ENCODE measurements at places on chromosomes 13 and 19.

DNA sequence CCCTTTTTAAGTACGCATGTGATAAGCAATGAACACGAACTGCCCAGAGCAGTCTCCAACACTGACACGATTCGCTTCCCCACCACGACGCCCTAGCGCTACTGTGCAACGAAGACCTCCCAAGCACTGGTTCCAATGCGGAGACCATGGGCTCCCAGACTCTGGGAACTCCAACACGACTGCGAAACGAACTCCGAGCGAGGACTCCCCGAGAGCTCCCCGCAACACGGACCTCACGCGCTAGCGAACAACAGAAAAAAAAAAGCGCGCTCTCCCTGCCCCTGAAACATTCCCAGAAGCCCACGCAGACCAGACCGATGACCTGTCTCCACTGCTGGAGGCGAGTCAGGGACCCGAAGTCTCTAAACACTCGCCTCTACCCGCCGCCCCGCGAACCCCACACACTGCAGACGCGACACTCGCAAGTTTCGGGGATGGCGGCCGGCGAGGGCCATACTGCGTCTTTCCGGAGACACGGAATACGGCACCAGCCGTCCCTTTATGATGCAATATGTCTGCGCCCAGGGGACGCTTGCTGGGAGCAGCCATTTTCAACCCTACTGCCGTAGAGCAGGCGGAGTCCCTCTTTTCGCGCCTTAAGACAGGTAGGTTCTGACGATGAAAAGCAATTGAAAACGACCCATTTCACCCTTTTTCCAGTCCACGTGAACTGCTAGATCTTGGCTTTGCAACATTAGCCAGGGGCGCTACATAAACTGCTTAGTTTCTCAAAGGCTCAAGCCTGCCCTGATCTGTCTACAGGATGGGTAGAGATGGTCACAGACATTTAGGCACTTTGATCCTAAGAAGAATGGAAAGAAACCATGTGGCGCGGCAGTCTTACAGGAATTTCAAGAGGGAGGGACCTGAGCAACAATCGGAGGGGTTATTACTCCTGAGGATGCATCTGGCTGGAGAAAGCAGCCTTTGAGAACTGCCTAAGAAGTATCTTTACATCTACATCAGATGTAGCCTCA, at the start of gene ZNF577:
TSS of gene ZNF577 (minus strand) at position 430 of the 977 bp plus-strand sequence. CDS start 7,569 bp downstream, outside the sequence.
- peak; percentile 84 for DNase-seq

- no peak for DNase-seq
Observed at GRCh38 chr13:24119626-24120508, 40.7 kb upstream of the SPATA13 start.

GRCh38 chr13:58592052-58592451, 960.5 kb downstream of the PCDH17 start:
- DNase-seq, result no peak

DNA sequence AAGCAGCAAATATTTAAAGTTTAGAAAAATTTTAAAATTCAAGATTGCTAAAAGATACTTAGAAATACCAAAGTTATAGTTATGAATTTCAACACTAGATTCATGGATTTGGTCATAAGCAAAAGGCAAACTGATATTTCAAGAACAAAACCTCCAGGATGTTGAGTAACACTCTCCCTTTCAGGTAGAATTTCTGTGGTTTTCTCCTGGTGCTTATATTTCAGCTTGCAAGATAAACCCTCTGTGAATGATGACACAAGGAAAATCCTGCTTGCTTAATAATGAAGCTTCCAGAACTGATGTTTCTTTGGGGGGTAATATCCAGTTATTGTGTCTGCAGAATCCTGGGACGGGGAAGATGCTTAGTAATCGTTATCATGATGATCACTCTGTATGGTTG, 320.3 kb upstream of the EDNRB start:
- no peak for DNase-seq

DNA sequence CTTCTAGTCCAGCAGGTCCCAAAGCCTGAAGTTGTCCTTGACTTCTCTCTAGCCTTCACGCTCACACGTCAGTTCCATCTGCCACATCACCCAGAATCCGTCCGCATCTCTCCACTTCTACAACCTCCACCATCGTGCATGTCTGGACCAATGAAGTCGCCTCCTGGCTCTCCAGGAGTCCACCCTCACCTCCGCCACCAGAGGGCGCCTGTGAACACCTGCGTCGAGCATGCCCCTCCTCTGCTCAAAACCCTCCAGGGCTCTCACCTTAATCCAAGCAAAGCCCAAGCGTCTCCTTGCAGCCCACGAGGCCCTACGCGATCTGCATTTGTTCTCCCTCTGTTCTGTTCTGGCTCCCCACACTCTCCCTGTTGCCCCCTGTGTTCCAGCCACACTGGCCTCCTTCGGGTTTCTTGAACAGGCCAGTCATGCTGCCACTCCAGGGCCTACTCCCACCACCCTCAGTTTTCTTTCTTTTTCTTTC, 3.7 kb downstream of the USHBP1 start:
- DNase-seq, result peak; percentile 26

- no peak for DNase-seq
Observed at GRCh38 chr13:112809332-112810315, 119.8 kb downstream of the ATP11A start.

DNA sequence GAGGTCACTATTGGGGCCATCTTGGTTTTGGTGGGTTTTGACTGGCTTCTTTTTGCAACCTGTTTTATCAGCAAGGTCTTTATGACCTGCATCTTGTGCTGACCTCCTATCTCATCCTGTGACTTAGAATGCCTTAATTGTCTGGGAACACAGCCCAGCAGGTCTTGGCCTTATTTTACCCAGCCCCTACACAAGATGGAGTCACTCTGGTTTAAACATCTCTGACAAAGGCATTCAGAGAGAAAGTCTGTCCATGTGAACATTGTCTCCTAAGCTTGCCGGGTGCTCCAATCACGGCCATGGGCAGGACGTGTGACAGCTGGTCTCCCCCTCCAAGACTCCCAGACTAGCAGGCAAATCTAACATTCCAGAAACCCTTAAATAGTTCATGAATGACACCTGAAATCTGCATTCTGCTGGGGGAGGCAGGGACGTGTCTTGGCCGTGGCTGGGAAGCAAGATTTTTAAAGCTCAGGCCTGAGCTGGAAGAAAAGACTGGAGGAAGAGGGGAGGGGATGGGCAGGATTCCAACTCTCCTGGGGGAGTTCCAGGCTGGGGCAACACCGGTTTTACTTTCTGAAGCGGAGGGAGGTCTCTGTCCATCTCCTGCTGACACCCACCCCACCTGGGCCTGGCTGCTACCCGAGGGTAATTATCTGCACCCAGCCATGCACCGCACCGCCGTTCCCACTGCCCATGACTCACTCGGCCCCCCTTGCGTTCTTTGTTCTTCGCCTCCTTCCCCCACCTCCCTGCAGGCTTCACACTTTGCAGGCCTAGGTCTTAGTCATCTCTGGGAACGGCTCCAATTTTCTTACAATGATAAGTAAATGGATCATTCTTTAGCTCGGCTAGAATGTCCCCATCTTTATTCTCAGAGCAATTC, 11.6 kb upstream of the OR1M1 start:
- DNase-seq, result peak; percentile 95

DNA sequence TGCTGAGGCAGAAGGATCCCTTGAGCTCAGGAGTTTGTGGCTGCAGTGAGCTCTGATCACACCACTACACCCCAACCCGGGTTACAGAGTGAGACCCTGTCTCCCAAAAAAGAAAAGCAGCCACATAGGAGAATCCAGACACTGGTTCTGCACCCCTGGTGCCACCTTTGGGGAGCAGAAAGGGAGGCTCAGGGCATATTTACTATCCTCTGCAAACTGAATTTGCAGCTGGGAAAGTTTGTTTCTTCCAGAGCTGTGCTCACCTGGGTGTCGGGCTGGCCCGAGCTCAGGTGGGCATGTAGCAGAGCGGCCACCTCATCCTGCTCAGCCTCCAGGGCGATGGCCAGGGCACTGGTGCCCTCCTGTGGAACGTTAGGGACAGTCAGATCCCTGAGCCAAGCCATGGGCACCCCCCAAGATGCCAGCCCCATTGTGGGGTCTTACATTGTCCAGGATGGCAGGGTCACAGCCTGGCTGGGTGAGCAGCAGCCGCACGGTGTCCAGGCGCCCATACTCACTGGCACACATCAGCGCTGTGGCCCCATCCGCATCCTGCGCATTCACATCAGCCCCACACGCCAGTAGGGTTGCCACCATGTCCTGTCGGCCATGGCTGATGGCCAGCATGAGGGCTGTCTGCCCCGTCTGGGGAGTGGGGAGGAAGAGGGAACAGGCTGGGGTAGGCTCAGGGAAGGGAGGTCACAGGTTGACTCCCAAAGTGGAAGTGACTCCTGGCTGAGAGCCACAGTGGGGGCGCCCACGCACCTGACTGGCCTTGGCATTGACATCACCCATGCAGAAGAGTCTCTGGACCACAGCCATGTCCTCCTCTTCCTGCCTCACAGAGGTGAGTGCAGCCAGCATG, 3.1 kb downstream of the RPS28 start:
- DNase-seq, result no peak

All from smooth muscle cell of the brain vasculature (primary cell).